ENCODE measurements at places on chromosomes 1 and 21. TPM values are rescaled to one million over a fixed set of nuclear protein-coding genes. Genes with fewer than 3 reads are reported as not detected.
A peak's percentile ranks its signal among the peaks of the same experiment; 100 is the strongest.

C1orf56 gene
- total RNA-seq, result 8.9 TPM

DNA sequence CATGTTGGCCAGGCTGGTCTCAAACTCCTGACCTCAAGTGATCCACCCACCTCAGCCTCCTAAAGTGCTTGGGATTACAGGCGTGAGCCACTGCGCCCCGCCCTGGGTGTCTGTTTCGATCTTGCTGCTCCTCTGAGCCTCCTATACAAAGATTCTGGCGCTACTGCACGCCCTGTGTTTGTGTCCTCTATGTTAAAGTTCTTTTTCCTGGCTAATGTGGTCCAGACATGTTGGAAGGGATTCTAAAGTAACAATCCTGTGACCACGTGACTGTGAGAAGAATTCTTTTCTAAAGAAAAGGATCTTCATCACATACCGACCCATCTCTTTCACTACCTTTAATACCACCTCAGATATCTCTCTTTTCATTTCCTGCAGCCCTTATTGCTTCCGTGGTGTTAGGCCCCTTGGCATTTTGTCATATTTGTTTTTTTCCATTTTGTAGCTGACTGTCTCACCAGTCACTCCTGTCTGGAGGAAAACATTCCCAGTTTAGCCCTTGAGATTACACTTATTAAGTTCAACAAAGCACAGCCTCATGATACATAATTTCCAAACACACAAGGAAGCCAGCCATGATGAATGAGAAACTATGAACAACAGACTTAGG lies 27.2 kb upstream of the ENO1 start:
- no peak for DNase-seq

DNA sequence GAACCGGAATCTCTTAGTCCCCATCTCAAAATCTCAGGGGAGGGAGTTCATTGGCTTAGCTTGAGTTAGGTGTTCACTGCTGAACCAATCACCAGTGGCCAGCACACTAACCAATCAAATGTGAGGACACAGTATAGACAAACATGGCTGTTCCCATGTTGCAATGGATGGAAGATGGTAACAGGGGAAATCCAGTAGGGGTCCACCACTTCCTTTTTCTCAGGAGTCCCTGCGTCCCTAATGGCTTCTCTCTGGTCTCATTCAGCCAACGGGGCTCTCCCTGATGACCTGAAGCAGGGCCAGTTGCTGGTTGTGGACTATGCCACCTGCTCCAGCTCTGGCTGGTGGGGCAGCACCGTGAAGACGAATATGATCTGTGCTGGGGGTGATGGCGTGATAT lies 9.7 kb downstream of the CELA2B start:
- no peak for DNase-seq

GRCh38 chr1:94236630-94237290 lies 624 bp downstream of the ARHGAP29 start:
- peak; percentile 74 for DNase-seq

DNA sequence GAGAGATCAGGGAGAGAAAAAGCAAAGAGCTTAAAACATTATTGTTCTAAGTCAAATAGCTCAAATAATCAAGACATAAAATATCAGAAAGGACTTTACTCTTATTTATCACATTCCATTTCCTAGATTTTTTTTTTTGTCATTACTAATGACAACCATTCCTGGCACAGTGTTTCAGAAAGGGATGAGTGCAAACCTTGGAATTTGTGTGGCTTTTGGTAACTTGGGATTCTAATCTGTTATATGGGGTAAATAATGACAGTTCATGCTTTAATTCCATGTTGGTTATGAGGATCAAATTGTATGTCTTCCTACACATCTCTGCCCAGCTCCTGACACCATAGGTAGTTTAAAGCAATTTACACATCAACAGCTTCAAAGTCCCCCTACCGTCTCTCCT lies 358.4 kb upstream of the ADGRL4 start:
- no peak for DNase-seq

GRCh38 chr21:38925923-38926322 lies 120.2 kb downstream of the ETS2 start:
- DNase-seq, result peak; percentile 87

NOS1AP gene
- total RNA-seq, result 2.0 TPM

C1QC gene
- total RNA-seq, result 38.6 TPM

- no peak for DNase-seq
These were observed 157.2 kb upstream of the NFIA start for GRCh38 chr1:60924964-60925798.

LEFTY1 gene
- not detected for total RNA-seq

VWA1 gene
- total RNA-seq, result 35.3 TPM

DNA sequence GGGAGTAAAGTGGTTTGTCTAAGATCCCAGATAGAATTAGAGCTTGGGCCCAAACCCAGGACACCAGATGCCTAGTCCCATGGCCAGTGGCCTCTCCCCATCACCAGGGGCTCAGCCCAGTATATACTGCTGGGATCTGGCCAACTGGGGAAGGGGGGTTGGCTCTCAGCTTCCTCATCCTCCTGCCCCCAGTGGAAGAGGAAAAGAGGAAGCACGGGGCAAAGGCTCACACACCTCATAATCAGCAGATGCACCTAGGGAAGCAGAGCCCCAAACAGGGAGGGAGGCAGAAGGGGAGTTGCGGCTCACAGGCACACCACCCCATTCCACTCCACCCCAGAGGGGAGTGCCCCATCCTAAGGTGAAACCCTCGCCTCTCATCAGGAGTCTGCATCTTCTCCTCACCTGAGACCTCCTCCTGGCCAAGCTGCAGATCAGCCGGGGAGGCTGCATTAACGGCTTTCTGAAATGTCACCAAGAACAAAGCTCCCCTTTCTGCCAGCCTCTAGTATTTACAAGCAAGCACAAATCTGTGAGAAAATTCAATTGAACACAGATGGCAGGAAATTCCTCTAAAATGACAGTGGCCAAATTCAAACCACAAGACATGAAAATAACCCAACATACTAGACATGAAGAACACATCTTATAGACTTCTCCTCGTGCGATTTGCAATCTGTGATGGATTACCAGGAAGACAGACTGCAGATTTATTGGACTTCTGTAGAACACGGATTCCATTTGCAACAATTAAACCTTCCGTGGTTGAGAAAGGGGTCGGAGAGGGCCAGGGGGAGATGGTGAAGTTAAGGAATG lies 82.8 kb downstream of the GLIS1 start:
- DNase-seq, result peak; percentile 62

GRCh38 chr1:213790565-213790964 lies 197.2 kb upstream of the PROX1 start:
- DNase-seq, result no peak

ATP1A4 gene
- 1.0 TPM for total RNA-seq

CLEC20A gene
- not detected for total RNA-seq

AKR7A3 gene
- 0.32 TPM for total RNA-seq

GRCh38 chr21:23960769-23961168 lies 1646.5 kb downstream of the MRPL39 start:
- no peak for DNase-seq

ZNF670 gene
- 0.75 TPM for total RNA-seq

DNA sequence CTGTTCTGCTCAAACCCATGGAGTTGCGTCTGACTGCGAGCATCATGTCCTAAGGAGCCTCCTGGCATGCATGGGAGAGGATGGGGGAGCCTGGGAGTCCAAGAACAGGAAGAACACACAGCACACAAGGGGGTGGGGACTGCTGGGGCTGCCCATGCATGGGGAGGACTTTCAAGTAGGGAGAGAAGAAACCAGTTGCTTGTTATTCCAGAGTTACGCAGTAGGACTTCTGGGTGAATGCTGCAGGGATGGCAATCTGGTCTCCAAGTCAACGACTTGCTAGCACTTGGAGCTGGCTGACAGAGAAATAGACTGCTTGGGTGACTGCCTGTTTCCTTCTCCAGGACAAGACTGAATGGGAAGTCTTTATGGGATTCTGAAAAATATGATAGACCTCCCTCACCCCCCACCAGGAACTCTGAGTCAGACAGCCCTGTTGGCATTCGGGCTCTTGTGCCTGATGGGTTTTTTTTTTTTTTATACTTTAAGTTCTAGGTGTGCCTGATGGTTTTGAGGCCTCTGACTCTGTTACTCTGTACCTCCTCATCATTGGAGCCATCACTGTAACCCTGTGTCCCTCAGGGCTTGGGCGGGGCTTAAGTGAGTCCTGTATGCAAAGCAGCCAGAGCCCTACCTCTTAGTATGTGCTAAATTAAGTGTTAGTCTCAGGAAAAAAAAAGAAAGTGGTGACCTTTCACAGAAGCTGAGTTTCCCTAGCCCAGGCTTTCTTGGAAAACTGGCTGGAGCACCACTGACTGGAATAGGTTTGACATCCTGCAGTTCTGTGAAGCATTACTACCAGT lies 30.3 kb downstream of the MAP3K21 start:
- no peak for DNase-seq

PIK3R3 gene
- 55.3 TPM for total RNA-seq

DNA sequence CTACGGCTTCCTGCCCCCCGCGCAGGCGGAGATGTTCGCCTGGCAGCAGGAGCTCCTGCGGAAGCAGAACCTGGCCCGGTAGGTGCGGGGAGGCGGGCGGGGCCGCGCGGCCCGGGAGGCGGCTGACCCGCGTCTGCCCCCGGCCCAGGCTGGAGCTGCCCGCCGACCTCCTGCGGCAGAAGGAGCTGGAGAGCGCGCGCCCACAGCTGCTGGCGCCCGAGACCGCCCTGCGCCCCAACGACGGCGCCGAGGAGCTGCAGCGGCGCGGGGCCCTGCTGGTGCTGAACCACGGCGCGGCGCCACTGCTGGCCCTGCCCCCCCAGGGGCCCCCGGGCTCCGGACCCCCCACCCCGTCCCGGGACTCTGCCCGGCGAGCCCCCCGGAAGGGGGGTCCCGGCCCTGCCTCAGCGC lies 16.6 kb downstream of the NOC2L start:
- no peak for DNase-seq

All from cardiac septum (tissue), 1 donor.